ENCODE measurements at places on chromosomes 12 and 14.

- no peak for DNase-seq
Measured at GRCh38 chr12:112555621-112556233, 137.0 kb downstream of the PTPN11 start.

DNA sequence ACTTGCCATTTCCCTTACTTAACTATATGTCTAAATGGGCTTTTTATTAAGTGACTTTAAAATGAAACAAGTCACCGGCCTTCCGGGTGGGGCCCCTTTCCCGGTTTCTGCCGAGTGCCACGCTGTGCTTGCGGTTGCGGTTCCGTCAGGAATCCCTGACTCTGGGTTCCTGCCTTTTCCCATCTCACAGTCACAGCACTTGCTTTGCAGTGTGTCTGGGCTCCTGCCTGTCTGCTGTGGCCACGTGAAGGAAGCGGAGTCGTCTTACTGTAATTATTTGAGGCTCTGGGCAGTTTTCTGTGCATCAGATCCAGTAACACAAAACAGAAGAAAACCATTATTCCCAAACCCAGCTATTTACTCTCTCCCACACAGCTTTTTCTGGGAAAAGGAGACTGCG is 44.0 kb upstream of the FRMD6 start:
- no peak for DNase-seq

DNA sequence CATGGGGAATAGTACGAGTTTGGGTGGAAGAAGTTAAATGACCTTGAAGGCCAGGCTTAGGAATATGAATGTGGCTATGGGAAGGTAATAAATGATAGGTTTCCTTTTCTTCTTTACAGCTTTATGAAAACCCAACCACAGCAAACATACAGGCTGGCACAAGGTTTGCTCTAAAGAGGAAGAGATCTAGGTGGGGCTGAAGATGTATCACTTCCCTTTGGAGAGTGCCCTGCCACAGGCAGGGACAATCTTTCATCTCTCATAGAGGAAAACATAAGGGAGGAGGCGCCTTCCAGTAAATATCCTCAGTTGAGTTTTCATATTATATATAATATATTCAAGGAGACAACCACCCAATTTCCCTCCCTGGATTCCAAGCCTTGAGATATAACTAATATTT is 72.9 kb upstream of the FRMD6 start:
- DNase-seq = no peak

- DNase-seq = no peak
Measured at GRCh38 chr14:63375769-63376168, 57.0 kb upstream of the GPHB5 start.

Data from stimulated activated CD4-positive, alpha-beta T cell treated with anti-CD3 and anti-CD28 coated beads, Interleukin-2, amount 100 ng/mL, for 4 hours (primary cell).